PC-3 (cell line): ENCODE measurements at places on chromosomes 4 and X. TPM values are rescaled to one million over a fixed set of nuclear protein-coding genes. Genes with fewer than 3 reads are reported as not detected.

SLC26A1 gene
- total RNA-seq, result 0.52 TPM in 1 of 2 replicates, not detected in the other

CDS1 gene
- total RNA-seq, result 10.4 and 11.2 TPM in 2 replicates

- no peak overlapping the region for H3K4me3 ChIP-seq
- H3K27ac ChIP-seq, result no peak overlapping the region
- H3K36me3 ChIP-seq, result no peaks in the 10 kb centered on the region
- no peak for DNase-seq
- H3K27me3 ChIP-seq, result peaks cover 52% of the 10 kb centered on the region
Observed at GRCh38 chr4:141021397-141022110, 111.7 kb downstream of the RNF150 start.

HPGDS gene
- not detected in 2 replicates for total RNA-seq

DNA sequence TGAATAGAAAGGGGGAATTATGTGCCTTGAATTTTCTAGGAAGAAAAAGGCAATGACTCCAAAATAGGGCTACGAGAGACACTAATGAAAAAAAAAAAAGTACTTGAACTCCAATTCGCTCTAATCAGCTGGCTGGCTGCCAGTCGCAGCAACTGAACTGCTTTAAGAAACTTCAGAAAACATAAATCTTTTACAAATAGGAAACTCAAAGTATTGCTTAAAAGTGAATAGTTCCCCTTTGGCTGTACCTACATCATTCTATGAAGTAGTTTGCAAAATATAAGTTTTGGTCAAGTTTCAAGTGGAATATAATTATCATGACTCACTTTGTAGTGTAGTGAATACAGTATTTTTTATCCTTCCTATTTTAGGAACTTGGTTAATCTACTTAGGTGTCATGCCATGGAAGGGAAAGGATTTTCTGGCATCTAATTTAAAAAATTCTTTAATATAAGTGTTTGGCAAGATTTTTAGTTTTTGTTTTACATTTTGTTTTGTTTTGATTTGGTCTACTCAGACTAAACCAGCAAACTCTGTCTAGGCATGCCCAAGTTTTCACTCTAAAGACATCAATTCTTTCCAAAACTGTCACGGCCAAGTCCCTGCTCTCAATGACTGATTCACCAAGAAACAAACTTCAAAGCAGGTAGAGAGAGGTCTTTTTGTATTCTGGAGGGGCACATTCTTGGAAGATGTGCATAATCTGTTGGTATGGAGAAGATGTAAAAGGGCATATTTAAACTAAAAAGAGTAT lies 382.4 kb upstream of the GALNT7 start:
- peak overlapping the region; percentile 15 for H3K27ac ChIP-seq
- H3K4me1 ChIP-seq, result peaks cover 4% of the 10 kb centered on the region; the same call in 1 of the 2 replicates
- peak; percentile 5 for DNase-seq
- no peaks in the 10 kb centered on the region for H3K36me3 ChIP-seq
- no peak overlapping the region for H3K4me3 ChIP-seq
- H3K27me3 ChIP-seq, result no peaks in the 10 kb centered on the region

MED28 gene
- total RNA-seq, result 4.4 and 11.6 TPM in 2 replicates

SPANXC gene
- not detected in 2 replicates for total RNA-seq

- DNase-seq, result peak; percentile 16
- H3K27ac ChIP-seq, result no peak overlapping the region
- H3K4me1 ChIP-seq, result no peaks in the 10 kb centered on the region
- no peak overlapping the region for H3K4me3 ChIP-seq
Observed at GRCh38 chr4:111632641-111633151, 512.6 kb upstream of the FAM241A start.

DNA sequence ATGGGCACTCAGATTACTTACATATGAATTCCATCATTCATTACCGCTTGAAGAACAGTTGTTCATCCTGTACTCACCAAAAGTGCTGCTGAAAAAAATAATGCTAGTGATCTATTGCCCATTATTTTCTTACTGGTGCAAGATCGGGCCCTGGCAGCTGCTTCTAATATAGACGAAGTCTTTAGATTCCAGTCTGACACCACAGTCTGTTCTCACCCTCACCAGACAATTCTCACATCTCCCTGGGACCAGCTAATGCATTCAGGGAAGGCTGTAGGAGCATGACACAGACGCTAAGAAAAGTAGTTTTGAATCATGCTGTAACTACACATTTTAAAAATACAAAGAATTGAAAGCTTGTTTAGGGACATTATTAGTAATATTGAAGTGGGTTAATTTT lies 13.8 kb downstream of the GEMIN8 start:
- no peak overlapping the region for H3K27ac ChIP-seq
- no peak for DNase-seq
- peaks cover 3% of the 10 kb centered on the region for H3K4me1 ChIP-seq
- no peaks in the 10 kb centered on the region for H3K27me3 ChIP-seq

- no peak overlapping the region for H3K4me3 ChIP-seq
- peaks cover 9% of the 10 kb centered on the region for H3K4me1 ChIP-seq
- peak overlapping the region; percentile 18; the same call in 1 of the 2 replicates for H3K27ac ChIP-seq
- peak; percentile 32 for DNase-seq
- no peaks in the 10 kb centered on the region for H3K27me3 ChIP-seq
Observed at GRCh38 chrX:9285342-9285771, 179.5 kb upstream of the TBL1X start.

GRCh38 chr4:1470816-1471442 lies 64.7 kb upstream of the NKX1-1 start:
- H3K27ac ChIP-seq, result no peak overlapping the region
- H3K27me3 ChIP-seq, result no peaks in the 10 kb centered on the region
- H3K4me3 ChIP-seq, result no peak overlapping the region
- no peaks in the 10 kb centered on the region for H3K4me1 ChIP-seq
- no peaks in the 10 kb centered on the region for H3K36me3 ChIP-seq

SYN1 gene
- not detected in 2 replicates for total RNA-seq

- H3K36me3 ChIP-seq, result no peaks in the 10 kb centered on the region
- no peak overlapping the region for H3K27ac ChIP-seq
- peak; percentile 31 for DNase-seq
- no peaks in the 10 kb centered on the region for H3K27me3 ChIP-seq
Observed at GRCh38 chrX:40154853-40155588, 57.3 kb upstream of the BCOR start.

SCML2 gene
- 3.5 and 4.8 TPM in 2 replicates for total RNA-seq
